ENCODE measurements at places on chromosomes 3 and 15.
A peak's percentile ranks its signal among the peaks of the same experiment; 100 is the strongest.

DNA sequence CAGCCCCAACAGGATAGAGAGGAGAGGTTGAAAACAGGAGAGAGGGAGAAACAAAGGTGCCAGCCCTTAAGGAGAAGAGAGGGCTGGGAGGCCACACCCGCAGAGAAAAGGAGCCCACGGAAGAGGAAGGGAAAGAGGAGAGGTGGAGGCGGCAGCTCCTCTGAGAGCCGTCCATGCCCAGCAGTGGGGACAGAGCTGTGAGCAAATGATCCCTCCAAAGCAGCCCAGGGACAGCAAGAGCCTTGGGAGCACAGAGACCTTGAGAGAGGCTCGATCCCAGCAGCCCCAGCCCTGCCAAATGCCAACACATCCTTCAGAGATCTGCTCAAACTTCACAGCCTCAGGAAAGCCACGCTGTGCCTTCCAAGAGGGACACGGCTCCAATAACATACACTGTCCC lies 66.7 kb upstream of the CORO2B start:
- DNase-seq = no peak

GRCh38 chr3:130955481-130955880 lies 61.6 kb downstream of the ATP2C1 start:
- DNase-seq = no peak

GRCh38 chr3:59128685-59129084 lies 78.9 kb upstream of the CFAP20DC start:
- no peak for DNase-seq

DNA sequence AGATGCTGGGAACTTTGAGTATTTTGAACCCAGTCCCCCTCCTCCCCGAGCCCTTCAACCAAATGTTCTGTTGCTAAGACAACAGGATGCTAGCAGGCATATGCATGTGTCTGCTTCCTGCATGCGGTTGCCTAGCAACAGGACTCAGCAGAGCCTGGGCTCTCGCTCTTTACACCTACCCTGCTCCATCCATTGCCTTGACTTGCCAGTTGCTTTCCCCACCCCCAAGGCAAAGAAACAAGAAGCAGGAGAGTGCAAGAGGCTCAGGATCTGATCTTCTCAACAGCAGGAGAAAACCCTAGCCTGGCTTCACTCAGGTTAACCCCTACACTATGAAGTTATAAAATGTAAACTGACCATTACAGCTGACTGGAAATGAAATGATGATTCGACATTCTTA lies 393.0 kb downstream of the IGSF11 start:
- no peak for DNase-seq

DNA sequence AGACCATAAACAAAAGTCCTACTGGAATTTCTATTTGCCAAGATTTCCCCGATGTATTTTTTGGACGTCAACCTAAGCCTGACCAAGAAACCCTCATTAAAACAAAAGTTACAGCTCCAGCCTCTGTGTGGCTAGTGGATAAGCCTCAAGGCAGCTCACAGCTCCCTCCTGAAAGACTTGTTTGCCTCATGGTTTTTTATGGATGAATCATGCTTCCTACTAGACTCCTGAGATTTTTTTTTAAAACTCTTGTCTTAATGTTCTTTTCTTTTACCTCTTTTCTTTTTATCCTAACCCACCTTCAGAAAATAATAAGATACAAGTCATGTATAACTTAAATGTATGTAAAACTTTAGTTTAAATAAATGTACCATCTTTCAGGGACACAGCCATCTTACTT lies 52.4 kb downstream of the SUCNR1 start:
- no peak for DNase-seq

GRCh38 chr15:70390723-70391122 lies 293.0 kb upstream of the TLE3 start:
- no peak for DNase-seq

- no peak for DNase-seq
Observed at GRCh38 chr3:84904816-84905555, 53.8 kb upstream of the CADM2 start.

DNA sequence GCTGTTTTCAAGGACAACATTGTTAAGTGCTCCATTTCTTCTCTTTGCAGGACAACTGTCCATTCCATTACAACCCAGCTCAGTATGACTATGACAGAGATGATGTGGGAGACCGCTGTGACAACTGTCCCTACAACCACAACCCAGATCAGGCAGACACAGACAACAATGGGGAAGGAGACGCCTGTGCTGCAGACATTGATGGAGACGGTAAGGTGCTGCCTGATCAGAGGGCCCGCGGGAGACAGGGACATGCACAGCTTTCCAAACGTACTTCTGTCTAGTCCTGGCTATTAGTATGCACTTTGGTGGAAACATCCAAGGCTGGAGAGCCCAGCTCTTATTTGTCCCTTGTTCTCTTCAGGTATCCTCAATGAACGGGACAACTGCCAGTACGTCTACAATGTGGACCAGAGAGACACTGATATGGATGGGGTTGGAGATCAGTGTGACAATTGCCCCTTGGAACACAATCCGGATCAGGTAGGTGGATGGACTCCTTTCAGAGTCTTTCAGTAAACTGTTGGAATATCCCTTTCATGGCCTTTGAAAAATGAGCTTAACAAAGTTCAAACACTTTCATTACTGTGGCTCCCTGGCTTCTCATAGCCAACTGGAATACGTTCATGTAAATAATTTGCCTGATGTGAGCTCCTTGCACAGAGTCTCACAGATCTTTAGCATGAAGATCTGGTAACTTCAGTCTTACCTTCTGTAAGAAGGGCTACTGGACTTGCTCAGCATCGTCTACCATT lies 10.4 kb downstream of the THBS1 start:
- no peak for DNase-seq

DNA sequence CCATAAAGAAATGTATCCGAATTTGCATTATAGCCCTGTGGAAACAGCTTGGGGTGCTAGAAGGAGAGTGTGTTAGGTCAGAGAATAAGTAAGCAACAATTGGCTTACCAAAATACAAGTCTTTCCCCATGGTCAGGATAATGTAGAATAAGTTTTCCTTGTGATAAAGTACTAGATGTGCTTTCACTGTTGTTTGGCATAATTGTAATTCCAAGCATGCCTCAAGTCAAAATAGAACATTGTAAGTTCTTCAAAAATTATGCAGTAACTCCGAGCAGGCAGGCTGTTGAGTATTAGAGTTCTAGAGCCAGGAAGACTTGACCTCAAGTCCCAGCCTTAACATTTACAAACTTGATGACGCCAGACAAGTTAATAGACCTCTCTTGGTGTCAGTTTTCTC lies 242.0 kb downstream of the TUSC7 start:
- no peak for DNase-seq

GRCh38 chr15:28994142-28994830 lies 108.5 kb downstream of the APBA2 start:
- no peak for DNase-seq

- DNase-seq = no peak
Observed at GRCh38 chr15:27273506-27273905, 302.5 kb downstream of the GABRG3 start.

DNA sequence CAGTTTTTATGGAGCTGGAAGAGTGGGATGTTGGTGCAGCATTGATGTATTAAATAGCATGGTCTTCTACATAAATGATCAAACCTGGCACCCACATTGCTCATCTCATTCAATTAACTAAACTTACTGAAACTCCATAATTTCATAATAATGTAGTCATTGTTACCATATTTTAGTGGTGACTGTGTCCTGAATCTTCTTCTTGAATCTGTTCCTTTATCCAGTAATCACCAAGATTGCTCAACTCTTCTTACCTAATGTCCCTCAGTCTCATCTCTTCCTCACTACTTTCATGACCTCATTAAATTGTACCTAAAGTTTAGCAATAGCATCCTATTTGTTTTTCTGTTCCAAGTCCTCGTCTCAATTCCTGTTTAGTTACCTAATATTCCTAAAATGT lies 69.8 kb downstream of the FGF7 start:
- DNase-seq = no peak

GRCh38 chr3:54008099-54008498 lies 114.3 kb upstream of the CACNA2D3 start:
- no peak for DNase-seq

- peak; percentile 87 for DNase-seq
Observed at GRCh38 chr3:197297476-197298340, 704 bp downstream of the DLG1 start.

- DNase-seq = no peak
Observed at GRCh38 chr15:65146438-65146837, 12.8 kb upstream of the PDCD7 start.

GRCh38 chr3:19029837-19030521 lies 118.3 kb upstream of the KCNH8 start:
- DNase-seq = no peak

DNA sequence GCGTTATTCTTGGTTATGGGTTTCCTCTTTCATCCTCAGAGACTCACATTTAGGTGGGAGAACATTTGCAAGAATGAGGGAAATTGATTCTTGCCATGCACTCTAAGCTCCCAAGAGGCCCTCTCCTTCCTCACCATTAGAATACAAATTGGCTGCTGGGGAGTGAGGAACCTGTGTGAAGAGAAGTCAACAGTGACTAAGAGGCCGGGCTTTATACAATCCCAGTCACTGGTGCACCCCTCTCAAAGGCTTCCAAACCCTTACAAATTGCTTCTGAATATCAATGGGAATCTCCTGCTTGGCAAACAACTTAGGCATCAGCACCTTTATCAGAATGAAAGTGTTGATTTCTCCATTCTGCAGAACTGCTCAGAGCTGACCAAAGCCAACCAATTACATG lies 16.5 kb upstream of the RGMA start:
- DNase-seq = no peak

- DNase-seq = no peak
Observed at GRCh38 chr3:31785734-31786133, 195.3 kb downstream of the OSBPL10 start.

DNA sequence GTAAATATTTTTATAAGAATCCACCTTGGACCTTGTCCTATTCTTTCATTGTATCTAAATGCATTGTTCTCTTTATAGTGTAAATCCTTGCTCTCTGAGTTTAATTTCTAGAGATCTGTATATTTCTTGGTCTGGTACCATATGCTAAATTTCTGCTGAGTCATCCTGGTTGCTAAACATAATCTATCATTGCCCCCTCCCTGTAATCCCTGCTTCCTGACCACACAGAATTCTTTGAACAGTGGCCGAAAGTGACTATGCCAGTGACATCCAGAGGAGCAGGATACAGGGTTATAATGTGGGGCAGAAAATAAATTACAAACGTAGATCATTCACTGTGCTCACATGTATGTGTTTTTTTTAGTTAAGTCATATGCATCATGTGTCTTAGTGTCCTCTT lies 143.1 kb downstream of the DIPK2A start:
- no peak for DNase-seq

DNA sequence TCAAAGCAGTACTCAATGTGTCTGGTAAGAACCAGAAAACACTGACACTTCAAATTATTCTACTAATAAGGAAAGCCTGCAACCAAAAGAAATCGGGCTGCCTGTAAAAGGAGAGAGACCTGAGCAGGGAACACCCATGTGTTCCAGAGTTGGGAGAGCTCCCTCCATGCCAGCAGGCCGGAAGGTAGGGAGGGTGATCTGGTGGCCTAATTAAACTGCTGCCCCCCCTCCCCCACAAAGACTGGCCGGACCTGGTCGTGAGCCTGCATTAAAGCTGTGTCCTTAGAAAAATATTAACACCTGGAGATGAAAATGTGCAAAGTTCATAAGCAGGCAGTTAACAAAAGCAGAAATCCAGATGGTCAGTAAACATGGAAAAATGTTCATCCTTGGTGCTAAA lies 170.6 kb upstream of the BHLHE40 start:
- no peak for DNase-seq

GRCh38 chr3:176988795-176989194 lies 208.5 kb downstream of the TBL1XR1 start:
- no peak for DNase-seq

GRCh38 chr15:39455471-39455991 lies 125.3 kb upstream of the THBS1 start:
- no peak for DNase-seq

DNA sequence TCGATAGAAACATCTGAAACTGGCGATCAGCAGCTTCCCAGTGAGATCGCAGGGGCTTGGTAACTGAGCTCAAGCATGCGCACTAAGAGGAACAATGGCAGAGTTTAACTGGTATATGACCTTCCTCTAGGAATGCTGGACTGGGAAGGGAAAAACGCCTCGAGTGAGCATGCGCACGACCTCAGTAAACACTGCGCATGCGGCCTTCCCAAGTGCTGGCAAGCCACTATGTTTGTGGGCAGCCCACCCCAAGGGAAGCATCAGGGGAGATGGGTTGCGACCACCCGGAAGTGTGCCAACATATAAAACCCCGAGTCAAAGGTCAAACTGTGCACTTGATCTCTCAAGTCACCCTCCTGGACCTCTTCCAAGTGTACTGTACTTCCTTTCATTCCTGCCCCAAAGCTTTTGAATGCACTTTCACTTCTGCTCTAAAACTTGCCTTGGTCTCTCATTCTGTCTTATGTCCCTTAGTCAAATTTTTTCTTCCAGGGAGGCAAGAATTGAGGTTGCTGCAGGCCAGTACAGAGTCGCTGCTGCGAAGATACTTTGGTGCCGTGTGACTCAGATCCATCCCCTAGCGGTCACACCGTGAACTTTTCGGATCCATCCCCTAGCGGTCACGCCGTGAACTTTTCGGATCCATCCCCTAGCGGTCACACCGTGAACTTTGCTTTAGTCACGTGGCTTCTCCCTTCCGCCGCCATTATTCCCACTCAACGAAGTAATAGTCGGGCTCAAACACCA lies 243.3 kb downstream of the FAM43A start:
- DNase-seq = no peak

DNA sequence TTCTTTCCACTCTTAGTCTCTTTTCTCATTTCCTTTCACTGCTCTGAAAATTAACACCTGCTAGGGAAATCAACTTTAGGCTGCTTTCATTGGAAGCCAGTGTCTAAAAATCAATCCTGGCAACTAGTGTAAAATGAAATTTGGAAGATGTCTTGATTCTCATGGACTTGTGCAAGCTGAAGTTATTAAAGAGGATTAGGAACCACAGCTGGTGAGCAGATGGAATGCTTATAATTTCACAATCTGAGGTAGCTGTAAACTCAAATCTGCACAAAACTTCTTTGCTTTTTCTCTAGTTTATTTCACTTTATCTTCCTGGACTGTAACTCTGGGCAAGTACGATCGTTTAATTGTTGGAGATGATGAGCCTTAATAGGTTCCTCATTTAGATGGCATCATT lies 175.6 kb downstream of the GHSR start:
- DNase-seq = no peak

GRCh38 chr3:186525369-186526255 lies 18.6 kb downstream of the CRYGS start:
- no peak for DNase-seq

- DNase-seq = no peak
Observed at GRCh38 chr3:196967412-196968232, 1.0 kb downstream of the PIGZ start.

GRCh38 chr15:94875550-94875949 lies 644.2 kb downstream of the MCTP2 start:
- DNase-seq = no peak

- DNase-seq = no peak
Observed at GRCh38 chr3:37812499-37812896, 49.2 kb upstream of the CTDSPL start.

GRCh38 chr3:139355476-139355875 lies 11.7 kb downstream of the MRPS22 start:
- DNase-seq = no peak

GRCh38 chr15:49918121-49918520 lies 200.9 kb downstream of the ATP8B4 start:
- no peak for DNase-seq
